ENCODE measurements at places on chromosomes 3 and 15.

DNA sequence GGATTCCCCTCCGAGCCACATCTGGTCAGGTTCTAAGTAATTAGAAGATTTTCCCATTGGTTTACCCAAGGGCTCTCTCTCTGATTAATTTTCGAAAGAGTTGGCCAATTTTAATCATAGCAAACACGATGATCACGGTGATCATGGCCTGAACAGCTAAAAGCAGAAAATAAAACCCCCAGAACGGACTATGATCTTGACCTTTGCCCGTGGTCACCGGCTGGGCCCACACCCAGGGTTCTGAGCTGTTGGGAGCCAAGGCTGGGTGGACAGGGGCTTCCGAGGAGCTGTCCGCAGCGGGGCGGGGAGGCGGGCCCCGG lies 2.6 kb downstream of the GP5 start:
- DNase-seq = no peak

DNA sequence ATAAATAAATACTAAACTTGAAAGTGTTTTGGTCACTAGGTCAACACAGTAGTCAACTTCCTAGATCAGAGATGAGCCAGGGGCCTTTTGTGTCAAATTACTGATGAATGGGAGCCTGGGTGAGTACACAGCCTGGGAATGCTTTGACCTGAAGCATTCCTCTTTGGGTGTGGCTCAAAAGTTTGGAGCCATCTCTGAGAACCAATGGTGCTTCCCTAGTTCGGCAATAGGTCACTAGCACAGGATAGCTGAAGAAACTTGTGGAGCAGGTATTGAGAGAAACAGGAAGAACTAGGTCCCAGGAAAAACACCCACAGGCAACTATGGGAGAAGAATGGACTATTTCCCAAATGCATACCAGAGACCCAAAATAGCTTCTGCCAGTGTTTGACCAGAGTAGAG lies 56.6 kb upstream of the PLXND1 start:
- no peak for DNase-seq

GRCh38 chr3:103247459-103247858 lies 812.6 kb downstream of the ZPLD1 start:
- no peak for DNase-seq

GRCh38 chr15:60418096-60418495 lies 20.3 kb upstream of the ANXA2 start:
- no peak for DNase-seq

GRCh38 chr3:150428562-150428961 lies 20.5 kb downstream of the TSC22D2 start:
- DNase-seq = no peak

GRCh38 chr3:18237251-18238005 lies 187.7 kb downstream of the SATB1 start:
- DNase-seq = no peak

GRCh38 chr3:196707566-196707965 lies 4.5 kb downstream of the CEP19 start:
- no peak for DNase-seq

- DNase-seq = no peak
Measured at GRCh38 chr3:63228087-63228486, 50.0 kb upstream of the SYNPR start.

GRCh38 chr15:83809345-83809744 lies 155.4 kb downstream of the ADAMTSL3 start:
- DNase-seq = no peak

GRCh38 chr15:66630801-66631351 lies 65.1 kb upstream of the LCTL start:
- DNase-seq = no peak

- DNase-seq = no peak
Measured at GRCh38 chr3:28286595-28286994, 45.2 kb downstream of the CMC1 start.

DNA sequence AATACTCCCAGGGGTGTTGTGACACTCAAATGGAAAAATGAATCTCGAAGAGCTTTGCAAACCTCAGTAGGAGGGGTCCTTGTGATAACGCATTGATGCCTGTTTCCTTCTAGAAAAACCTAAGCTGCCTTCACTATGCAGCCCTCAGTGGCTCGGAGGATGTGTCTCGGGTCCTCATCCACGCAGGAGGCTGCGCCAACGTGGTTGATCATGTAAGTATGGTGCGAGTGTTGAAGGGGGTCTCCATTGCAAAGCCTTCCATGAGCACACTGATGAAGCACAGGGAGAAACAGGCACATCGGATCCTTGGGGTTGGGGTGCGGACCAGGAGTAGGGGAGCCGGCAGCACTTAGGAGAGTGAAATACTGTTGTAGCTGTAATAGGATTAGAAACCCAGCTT lies 22.3 kb downstream of the ANKDD1A start:
- DNase-seq = no peak

DNA sequence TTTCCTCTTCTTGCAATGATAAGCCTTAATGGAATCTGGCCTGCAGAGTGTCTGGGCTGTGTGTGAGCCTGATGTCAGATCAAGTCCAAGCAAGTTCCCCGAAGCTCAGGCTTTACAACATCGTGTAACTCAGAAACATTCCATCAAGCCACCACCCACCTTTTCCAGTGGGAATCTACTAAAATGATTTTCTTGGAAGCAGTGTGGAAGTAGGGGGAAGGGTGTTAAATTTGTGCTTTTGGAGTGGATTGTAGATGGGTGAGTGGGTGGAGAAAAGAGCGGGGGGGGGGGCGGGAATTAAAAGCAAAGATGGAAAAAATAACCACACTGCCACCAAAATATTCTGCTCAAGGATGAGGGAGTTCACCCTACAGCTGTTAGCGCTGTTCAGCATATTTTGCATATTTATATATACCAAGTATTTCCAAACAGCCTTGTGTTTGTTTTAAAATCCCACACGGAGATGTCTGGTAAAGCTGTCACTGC lies 53.6 kb downstream of the VGLL3 start:
- DNase-seq = no peak

GRCh38 chr3:154584974-154585373 lies 155.0 kb upstream of the GPR149 start:
- DNase-seq = no peak

DNA sequence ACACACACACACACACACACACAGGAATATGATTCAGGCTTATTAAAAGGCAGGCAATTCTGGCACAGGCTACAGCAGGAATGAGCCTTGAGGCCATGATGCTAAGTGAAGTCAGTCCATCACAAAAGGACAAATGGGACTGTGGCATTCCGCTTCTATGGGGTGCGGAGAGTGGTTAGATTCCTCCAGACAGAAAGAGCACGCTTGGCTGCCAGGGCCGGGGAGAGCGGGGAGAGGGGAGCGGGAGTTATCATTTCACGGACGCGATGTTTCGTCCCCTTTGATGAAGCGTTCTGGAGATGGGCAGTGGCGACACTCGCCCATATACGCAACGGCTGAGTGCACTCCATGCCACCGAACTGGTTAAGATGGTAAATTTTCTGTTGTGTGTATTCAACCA lies 58.5 kb upstream of the FAM174B start:
- DNase-seq = no peak

GRCh38 chr15:33963831-33964664 lies 4.2 kb upstream of the CHRM5 start:
- no peak for DNase-seq

- no peak for DNase-seq
Measured at GRCh38 chr15:59557581-59557980, 54.0 kb upstream of the GCNT3 start.

DNA sequence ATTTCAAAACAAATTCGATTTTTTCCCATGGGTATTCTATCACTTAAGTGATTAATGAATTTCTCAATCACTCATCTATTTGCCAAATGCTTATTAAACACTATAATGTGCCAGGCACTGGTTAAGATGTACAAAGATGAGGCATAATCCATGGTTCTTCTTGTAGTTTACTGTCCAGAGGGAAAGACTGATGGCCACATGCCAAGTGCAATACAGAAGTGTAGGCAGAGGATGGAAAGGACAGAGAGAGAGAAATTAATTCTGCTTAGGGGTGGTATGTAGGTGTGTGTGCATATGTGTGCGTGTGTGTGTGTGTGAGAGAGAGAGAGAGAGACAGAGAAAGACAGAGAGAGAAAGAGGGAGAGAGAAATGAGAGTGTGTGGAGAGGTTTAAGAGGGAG lies 120.8 kb upstream of the CCNL1 start:
- DNase-seq = no peak

- no peak for DNase-seq
Measured at GRCh38 chr3:20657560-20657959, 471.6 kb upstream of the SGO1 start.

DNA sequence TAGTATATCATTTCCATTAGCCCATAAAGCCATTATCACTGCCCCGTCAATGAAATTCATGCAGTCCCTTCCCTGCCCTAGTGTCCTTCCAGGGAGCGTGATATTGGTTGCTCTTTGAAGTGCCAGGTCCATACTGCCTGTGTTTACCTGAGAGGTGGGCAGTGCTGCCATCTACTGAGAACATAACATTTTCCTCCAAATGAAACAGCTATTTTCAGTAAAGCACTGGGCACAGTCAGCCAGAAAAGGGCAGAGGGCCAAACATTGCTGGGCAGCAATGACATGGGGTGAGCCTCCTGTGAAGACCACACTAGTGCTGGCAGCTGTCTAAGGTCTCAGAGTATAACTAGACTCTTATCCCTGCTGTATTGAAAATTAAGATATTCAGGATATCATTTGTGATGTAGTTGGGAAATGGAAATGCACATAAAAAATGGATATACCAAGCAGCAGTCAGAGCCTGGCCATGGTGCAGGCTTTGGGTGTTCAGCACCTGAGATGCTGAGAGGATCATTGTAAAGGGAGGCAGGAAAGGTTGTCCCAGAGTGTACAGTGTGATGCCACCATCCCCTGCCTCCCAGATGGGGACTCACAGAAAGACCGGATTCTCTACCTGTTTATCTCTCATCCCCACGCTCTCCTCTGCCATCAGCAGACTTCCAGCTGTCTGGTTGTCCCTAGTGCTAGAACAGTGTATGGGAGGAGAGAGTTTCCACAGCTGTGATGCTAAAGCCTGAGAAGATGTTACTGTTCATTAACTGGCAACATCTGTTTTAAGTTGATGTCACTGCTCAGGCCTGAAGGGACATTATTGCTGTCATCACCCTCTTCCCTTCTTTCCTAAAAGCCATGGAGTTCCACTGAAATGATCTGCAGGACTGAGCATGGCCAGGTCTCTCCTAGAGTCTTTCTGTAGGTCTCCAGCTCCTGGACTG lies 108.8 kb downstream of the ARNT2 start:
- no peak for DNase-seq

DNA sequence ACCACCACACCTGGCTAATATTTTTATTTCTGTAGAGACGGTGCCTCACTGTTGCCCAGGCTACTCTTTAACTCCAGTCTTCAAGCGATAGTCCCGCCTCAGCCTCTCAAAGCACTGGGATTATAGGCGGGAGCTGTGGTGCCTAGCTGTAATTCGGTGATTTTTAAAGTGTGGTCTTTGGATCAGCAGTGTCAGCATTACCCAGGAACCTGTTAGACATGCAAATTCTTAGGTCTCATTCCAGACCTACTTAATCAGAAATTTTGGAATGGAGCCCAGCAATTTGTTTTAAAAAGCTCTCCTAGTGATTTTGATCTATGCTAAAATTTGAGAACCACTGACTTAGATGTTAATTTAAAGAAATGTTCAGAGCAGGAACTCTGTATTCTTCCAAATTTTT lies 51.9 kb downstream of the GOLM2 start:
- no peak for DNase-seq

DNA sequence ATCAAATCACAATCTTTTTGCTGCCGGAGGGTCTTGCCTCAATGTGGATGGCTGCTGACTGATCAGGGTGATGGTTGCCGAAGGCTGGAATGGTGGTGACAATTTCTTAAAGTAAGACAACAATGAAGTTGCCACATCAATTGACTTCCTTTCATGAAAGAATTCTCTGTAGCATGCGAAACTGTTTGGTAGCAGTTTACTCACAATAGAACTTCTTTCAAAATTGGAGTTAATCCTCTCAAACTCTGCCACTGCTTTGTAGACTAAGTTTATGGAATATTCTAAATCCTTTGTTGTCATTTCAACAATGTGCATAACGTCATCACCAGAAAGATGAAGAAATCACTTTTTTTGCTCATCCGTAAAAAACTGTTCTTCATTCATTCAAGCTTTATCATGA lies 65.8 kb downstream of the B3GNT5 start:
- no peak for DNase-seq

GRCh38 chr3:20425138-20425537 lies 239.1 kb upstream of the SGO1 start:
- no peak for DNase-seq

- DNase-seq = peak; percentile 18
Measured at GRCh38 chr15:91268510-91268909, 168.5 kb downstream of the SV2B start.

- no peak for DNase-seq
Measured at GRCh38 chr15:82698711-82699345, 10.8 kb downstream of the AP3B2 start.
